Activated CD4-positive, alpha-beta T cell treated with anti-CD3 and anti-CD28 coated beads, Interleukin-2, amount 50 U/mL, for 24 hours (primary cell): ENCODE measurements at places on chromosomes 7 and 10.

GRCh38 chr7:3244241-3244814, 56.7 kb upstream of the SDK1 start:
- no peak for DNase-seq

GRCh38 chr7:103694304-103694703, 248.3 kb upstream of the SLC26A5 start:
- DNase-seq = no peak

DNA sequence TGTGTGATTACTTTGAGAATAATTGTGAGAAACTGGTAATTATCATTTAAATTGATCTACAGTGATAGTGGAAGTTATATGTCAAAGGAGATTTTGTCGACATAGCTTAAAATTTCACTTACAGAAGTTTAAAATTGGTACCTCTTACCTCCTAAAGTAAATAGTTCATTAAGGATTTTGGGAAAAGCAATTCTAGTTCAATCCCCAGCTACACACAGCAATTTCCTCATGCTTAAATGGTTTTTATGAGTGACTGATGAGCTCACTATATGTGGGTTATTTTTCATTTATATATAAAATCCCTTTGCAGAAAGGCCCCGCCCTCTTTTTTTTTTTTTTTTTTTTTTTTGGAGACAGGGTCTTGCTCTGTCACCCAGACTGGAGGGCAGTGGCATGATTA, 12.7 kb downstream of the KMT2E start:
- DNase-seq = no peak

GRCh38 chr7:139936760-139937310, 107.8 kb downstream of the TBXAS1 start:
- no peak for DNase-seq

GRCh38 chr7:43538404-43538771, 44.5 kb upstream of the STK17A start:
- DNase-seq = no peak

DNA sequence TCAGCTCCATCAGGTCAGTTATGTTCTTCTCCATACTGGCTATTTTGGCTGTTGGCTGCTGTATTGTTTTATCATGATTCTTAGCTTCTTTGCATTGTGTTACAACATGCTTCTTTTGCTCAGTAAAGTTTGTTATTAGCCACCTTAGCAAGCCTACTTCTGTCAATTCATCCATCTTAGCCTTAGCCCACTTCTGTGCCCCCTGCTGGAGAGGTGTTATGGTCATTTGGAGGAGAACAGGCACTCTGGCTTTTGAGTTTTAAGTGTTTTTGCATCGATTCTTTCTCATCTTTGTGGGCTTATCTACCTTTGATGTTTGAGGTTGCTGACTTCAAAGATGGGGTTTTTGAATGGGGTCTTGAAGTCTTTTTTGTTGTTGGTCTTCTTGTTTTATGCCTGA, 204.6 kb upstream of the FOXP2 start:
- DNase-seq = no peak
